SW480 (cell line): ENCODE measurements at places on chromosomes 1 and 21.

GRCh38 chr1:84385347-84385746 is 12.9 kb upstream of the DNASE2B start:
- no peak for DNase-seq

DNA sequence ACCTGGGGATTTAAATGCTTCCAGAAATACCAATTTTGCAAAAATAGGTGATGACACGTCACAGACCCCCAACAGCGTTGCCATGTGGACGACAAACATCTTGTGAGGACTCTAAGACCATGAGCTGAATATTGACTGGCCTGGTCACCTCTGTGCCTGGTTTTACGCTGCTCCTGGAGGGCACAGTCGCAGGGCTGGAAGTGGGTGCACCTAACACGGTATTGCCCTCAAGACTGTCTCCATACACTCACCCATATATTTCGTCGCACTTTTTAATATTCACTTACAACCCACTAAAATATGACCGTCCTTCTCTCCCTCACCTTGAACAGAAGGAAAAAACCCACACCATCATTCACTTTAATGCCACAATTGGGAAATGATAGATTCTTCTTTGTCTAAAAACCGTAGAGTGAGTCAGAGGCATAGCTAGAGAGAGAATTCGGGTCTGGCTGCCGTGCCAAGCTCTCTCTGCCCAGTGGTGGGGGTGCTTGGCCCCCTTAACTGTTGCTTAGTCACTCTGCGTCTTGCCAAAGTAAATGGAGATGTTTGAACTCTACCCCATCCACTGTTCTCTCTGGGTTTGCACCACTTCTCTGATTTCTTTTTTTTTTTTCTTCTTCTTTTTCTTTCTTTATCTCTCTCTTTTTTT is 40.8 kb upstream of the UTS2 start:
- DNase-seq: no peak

DNA sequence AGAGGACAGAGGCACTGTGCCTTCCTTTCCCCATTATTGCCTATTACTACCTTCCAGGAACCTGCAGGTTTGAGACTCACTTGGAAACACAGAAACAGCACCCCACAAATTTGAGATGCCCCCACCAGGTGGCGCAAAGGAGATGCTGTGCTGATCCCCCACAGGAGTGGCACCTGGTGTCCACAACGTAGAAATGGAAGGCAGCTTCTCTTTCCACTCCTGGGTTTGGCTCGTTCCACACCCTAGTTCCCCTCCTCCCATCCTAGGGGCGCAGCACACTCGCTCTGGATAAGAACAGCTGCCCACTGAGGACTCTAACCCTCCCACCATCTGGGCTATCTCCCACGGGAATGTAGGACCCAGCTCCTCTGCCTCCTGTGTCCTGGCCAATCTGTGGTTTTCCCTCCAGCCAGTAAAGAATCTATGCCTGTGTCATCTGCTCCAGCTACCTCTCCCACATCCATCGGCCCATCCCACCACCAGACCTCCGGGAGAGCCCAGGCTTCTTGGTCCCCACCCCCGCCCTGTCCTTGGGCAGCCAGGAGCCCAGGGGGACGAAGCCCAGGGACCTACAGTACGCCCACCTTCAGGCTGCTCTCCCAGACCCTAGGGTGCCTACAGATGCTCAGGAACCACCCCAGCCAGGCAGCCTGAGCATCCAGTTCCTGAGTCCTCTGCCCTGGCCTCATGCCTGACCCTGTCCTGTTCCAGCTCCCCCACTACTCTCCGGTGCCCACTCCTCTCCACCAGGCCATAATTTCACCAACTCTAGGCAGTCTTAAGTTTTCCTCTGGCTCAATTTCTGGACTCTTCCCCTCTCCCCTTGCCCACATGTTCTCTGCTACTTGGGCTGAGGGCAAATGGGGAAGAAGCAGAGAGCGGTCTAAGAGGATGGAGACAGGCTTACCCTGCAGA is 549 bp downstream of the THBS3 start:
- DNase-seq: peak; percentile 79

DNA sequence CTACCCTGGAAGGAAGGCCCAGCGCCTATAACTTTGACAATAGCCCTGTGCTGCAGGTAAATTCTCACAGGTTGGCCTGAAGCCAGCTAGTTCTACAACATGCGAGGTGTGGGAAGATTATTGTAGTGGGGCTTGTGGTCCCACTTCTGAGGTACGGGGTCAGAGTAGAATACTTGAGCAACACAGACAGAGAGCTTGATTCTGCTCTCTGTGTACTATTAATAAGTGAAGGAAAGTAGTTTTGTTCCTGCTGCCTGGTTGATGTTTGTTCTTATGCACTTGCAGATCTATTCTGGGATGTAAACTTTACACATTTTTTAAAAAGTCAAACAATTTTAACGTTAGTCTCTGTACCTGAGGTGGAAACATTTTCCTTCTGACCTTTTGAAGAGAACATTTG is 80.4 kb downstream of the LAMC1 start:
- DNase-seq: no peak

DNA sequence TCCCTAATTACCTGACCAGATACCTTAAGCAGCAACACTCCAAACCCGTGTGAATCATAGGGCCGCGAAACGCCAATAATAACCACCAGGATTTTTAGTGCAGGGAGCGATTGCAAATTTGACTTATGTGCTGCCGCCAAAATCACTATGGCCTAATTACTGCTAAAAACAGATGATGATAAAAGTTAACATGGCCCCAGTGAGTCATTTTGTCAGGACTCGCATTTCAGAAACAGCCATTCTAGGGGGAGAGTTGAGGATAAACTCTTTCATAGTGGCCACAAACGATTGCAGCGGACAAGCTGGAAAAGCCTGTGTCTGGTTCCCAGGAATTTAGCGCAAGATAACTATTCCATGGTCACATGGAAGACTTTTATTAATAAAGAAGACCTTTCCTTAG is 103.4 kb downstream of the HLX start:
- DNase-seq: no peak

GRCh38 chr1:199978408-199978940 is 49.0 kb upstream of the NR5A2 start:
- DNase-seq: no peak

GRCh38 chr1:239543873-239544272 is 157.5 kb downstream of the CHRM3 start:
- no peak for DNase-seq

GRCh38 chr1:75134647-75135572 is 722 bp downstream of the LHX8 start:
- DNase-seq: no peak

DNA sequence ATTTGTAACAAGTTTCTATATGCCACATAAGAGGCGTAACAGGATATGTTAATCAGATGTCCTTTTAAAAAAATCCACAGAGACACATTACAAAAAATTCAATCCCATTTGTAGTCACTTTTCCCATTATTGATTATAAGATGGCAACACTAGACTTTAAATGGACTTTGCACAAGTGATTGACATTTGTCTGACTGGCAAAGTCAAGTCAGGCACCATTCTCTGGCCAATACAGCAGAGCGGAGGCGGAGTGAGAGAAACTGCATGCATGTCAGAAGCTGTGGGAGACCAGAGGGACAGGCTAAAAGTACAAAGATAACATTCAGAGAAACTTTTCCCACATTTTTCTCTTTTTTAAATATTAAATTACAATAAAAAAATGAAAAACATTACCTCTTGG is 28.1 kb upstream of the RGS5 start:
- no peak for DNase-seq

DNA sequence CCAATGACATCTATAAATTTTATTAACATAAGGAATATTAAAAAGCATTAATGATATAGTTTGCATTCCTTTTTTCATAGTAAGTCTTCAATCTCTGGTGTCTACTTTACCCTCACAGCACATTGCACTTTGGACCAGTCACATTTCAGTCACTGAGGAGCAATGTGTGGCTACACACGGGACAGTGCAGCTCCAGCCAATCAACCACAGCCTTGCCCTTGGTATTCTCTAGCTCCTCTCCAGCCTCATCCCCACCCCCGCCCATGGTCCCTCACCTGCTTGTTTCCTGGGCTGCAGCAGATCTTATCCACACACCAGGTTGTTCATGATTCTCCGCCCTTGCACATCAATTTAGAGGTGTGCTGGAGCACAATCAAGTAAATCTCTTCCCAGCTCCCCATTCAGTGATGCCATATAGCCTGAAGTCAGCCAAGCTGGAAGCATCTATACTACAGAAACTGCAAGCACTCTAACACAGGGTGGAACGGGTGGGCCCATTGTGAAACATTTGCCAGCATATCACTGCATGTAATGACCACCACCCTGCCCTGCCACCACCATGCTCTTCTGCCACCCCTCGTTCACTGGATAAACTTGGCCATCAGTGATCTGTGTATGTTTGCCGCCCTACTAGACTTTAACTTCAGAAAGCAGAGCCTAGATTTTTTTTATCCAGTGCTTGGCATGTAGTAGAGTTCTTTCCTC is 93.0 kb upstream of the SLC44A3 start:
- no peak for DNase-seq

DNA sequence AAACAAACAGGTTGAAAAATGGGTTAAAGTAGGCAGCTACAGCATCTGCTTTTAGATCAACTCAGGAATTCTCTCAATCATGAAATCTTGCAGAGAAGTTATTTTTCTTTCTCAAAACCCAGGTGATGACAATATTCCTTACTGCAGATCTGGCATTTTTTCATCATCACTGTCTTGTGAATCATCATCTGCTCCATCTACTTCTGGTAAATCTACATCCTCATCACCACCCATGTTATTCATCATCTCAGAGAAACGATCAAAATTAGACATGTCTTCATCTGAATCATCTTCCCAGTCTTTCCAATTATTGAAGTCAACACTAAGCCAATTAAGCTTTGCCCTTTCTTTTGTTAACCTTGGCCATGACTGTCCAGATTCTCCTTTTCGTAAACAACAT is 21.8 kb downstream of the GBP2 start:
- no peak for DNase-seq

DNA sequence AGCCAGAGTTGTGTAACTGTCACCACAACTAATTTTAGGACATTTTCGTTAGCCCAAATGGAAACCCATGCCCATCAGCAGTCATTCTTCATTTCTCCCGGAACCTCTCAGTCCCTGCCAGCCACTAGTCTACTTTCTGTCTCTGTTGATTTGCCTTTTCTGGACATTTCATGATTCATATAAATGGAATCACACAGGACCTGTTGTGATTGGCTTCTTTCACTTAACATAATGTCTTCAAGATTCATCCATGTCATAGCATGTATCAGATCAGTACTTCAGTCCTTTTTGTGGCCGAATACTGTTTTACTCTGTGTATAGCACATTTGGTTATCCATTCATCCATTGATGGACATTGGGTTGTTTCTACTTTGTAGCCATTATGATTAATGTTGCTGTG is 7.1 kb downstream of the SLC66A1 start:
- DNase-seq: no peak

DNA sequence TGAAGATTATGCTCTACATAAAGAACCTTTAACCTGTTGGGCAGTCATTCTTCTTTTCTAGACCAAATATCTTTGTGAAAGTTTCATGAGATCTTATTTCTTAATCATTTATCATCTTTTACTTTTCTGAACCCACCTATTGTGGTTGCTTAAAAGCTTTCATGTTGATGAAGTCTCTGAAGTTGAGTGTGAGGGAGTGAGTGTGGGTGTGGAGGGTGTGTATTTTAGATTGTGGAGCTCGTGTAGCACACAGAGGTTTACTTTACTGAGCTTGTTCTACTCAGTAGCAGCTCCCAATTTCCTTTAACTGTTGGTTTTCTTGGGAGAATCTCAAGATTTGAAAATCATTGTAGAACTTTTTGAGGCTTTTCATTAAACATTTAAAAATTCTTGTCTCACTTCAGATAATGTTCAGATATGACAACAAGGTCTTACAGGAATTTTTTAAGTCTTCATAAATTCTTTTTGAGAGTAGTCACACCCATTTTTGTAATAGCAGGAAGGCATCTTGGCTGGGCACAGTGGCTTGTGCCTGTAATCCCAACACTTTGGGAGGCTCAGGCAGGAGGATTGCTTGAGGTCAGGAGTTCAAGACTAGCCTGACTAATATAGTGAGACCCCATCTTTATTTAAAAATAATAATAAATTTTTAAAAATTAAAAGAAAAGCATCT is 17.0 kb downstream of the SRRM1 start:
- DNase-seq: no peak

DNA sequence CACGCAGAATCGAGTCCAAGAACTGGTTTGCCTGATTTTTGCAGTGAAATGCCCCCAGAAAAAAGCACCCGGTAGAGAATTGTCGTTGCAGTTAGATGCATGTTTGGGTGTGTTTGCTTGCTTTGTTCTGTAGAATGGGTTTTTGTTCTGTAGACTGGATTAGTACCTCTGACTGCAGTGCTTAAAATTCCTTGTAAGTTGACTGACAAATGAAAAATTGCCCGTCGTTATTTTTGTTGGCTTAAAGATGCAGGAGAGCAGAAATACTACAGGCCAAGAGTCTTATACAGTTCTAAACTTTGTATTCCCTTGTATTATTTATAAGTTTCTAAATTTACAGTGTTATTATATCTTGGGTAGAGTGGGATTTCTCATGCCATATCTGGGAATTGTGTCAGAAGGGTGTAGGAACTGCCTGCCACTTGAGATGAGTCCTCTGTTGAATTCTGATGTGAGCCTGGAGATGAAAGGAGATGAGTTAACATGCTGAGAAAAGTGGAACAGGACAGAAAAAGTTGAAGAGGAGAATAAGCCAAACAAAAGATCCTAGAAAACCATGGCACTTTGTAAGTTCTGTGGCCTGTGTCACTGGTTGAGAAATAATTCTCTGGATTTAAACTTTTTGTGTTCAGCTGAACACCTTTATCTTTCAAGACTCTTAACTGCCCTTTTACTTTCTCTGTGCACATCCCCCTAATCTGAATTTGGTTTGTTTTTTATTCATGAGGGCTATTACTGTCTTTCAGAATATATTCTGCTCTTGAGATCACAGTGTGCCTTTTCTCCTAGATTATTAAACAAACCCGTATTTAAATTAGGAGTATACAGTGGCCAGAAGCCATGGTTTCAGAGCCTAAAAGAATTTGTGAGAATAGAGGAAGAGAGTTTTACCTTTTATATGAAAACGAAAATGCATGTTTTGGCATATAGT is 1.4 kb downstream of the DESI2 start:
- DNase-seq: no peak

GRCh38 chr1:47575855-47576757 is 138.3 kb downstream of the FOXD2 start:
- DNase-seq: peak; percentile 18

DNA sequence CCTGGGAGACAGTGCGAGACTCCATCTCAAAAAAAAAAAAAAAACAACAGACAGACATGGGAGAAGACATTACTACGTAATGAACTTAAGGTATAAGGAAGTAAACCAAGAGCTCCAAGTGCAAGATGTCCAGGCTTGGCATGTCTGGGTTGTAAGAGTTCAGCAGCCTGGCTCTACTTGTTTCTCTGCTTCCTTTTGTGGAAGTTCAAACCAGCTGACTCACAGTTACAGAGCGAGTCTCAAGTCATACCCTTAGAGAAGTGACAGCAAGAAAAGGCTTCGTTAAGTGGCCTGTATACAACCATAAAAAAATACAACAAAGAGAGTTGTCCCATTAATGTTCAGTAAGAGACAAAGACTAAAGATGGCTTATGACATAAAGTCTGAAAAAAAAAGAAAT is 1.3 kb downstream of the RIT1 start:
- no peak for DNase-seq
